ENCODE measurements at places on chromosomes 11 and 22. TPM values are rescaled to one million over a fixed set of nuclear protein-coding genes. Genes with fewer than 3 reads are reported as not detected.

GRCh38 chr11:75151346-75152047, 590 bp downstream of the SLCO2B1 start:
- H3K4me3 ChIP-seq, result peak overlapping the region; percentile 54
- peaks cover 60% of the 10 kb centered on the region for H3K4me1 ChIP-seq
- H3K36me3 ChIP-seq, result no peaks in the 10 kb centered on the region
- peak overlapping the region; percentile 67 for H3K27ac ChIP-seq
- H3K27me3 ChIP-seq, result no peaks in the 10 kb centered on the region

- peaks cover 76% of the 10 kb centered on the region for H3K36me3 ChIP-seq
- H3K4me3 ChIP-seq, result no peak overlapping the region
- H3K4me1 ChIP-seq, result peaks cover 16% of the 10 kb centered on the region
- H3K27me3 ChIP-seq, result no peaks in the 10 kb centered on the region
- H3K27ac ChIP-seq, result no peak overlapping the region
Measured at GRCh38 chr11:112082729-112083128, 3.8 kb downstream of the TIMM8B start.

DNA sequence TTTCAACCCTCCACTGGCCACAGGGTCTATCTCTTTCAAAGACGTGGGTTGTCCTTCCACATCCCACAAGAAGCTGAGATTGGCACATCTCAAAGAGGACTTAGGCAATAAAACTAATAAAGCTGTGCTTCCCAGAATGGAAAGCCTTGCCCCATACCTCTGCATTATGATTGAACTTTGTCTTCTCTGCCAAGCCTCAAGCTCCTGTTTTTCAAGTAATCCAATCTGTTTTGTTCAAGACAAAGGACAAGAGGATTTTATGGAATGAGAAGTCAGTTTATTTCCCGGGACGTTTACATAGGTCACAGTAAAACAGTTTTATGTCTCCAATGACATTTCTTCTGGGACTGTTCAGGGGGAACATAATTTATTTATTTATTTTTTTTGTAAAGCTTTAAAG, 108.4 kb downstream of the GALNT18 start:
- H3K27ac ChIP-seq, result no peak overlapping the region
- no peak overlapping the region for H3K4me3 ChIP-seq
- H3K36me3 ChIP-seq, result no peaks in the 10 kb centered on the region
- no peak for DNase-seq

- no peaks in the 10 kb centered on the region for H3K27me3 ChIP-seq
- H3K27ac ChIP-seq, result peak overlapping the region; percentile 63
- H3K4me3 ChIP-seq, result no peak overlapping the region
- DNase-seq, result peak; percentile 79
Measured at GRCh38 chr11:68099474-68100405, 21.4 kb downstream of the CHKA start.

GRCh38 chr11:128422576-128423370, 164.6 kb downstream of the ETS1 start:
- peak overlapping the region; percentile 25 for H3K27ac ChIP-seq
- DNase-seq, result peak; percentile 47
- H3K27me3 ChIP-seq, result no peaks in the 10 kb centered on the region
- no peak overlapping the region for H3K4me3 ChIP-seq
- H3K36me3 ChIP-seq, result no peaks in the 10 kb centered on the region
- H3K4me1 ChIP-seq, result peaks cover 24% of the 10 kb centered on the region

DNA sequence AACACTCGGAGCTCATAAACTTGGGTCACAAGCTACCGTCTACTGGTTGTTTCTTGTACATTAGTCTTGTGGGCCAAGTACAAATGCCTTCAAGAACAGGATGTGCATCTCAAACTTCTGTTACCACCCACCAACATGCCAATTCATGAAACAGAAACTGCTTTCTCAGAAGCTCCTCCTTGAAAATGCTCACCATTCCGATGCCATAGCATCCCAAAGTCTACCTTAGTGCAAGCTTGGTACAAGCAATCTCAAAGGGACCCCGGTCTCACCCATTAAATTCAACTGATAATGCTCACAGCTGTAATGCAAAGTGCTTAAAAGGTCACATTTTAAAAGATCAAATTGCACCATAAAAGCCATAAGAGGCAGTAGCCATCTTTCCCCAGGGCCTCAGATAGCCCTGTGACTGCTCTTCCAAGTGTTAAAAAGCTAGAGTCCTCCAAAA, 31.8 kb upstream of the CCDC34 start:
- no peaks in the 10 kb centered on the region for H3K36me3 ChIP-seq
- H3K27ac ChIP-seq, result no peak overlapping the region
- no peaks in the 10 kb centered on the region for H3K27me3 ChIP-seq
- peaks cover 8% of the 10 kb centered on the region for H3K4me1 ChIP-seq

DNA sequence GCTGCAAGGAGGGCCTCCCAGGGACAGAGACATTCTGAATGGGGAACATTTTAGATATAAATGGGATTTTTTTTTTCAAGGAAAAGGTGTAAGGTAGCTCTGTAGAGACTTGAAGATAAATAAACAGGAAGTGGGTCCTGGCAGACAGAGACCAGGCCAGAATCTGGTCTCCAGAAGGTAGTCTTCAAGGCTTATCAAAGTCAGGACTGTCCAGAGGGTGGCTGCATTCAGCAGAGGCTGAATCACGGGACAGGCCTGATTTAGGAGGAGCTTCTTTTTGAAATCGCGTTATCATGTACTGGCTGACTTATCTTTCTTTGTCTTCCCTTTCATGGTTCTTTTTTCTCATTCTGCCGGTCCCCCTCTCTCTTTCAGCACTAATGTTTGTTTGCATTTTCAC, 542.9 kb downstream of the NTM start:
- H3K4me3 ChIP-seq, result no peak overlapping the region
- no peaks in the 10 kb centered on the region for H3K36me3 ChIP-seq
- H3K27ac ChIP-seq, result no peak overlapping the region
- no peak for DNase-seq

DNA sequence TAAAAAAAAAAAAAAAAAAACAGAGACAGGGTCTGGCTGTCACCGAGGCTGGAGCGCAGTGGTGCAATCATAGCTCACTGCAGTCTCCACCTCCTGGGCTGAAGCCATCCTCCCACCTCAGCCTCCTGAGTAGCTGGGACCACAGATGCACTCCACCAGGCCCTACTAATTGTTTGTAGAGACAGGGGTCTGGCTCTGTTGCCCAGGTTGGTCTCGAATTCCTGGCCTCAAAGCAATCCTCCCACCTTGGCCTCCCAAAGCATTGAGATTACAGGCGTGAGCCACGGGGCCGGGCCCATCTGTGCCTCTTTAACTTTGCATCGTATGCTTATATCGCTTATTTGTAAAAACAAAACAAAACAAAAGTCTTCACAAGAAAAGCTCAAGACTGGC, 3.1 kb downstream of the CPT1A start:
- H3K4me1 ChIP-seq, result peaks cover 77% of the 10 kb centered on the region
- peaks cover 6% of the 10 kb centered on the region for H3K36me3 ChIP-seq
- no peak for DNase-seq
- H3K27me3 ChIP-seq, result no peaks in the 10 kb centered on the region

DNA sequence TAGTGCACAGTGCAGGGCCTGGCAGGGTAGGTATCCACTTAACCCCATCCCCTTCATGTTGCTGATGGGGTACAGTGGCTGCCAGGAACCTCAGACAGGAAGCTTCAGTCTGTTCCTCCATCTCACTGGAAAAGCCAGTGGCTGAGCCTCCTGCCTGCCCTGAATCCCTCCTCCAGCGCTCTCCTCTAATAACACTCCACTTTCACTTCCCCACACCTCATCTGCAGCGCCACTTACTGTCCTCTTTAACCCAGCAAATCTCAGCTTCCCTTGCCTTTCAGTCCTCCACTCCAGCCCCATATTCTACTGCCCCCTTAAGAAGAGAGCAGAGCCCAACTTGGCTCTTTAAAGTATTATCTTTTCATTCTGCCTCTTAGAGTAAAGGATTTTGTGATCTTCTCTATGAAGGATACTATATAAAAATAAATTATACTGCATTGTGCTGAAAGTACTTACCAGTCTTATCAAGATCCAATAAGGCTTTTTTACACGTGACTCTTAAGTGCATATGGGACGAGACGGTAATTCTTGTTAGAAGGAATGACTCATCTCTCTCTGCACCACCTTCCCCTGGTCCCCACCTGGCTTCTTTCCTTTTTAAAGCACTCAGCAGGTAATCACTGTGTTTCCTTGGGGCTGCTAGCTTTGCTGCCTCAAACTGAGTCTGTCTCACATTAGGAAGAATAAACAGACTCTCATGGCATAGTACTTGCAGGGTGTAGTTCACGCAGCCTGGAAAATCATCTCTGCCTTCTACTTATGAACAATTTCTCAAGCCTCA, 238.0 kb upstream of the NARS2 start:
- peaks cover 21% of the 10 kb centered on the region for H3K4me1 ChIP-seq
- DNase-seq, result no peak
- no peaks in the 10 kb centered on the region for H3K27me3 ChIP-seq
- no peak overlapping the region for H3K4me3 ChIP-seq
- no peak overlapping the region for H3K27ac ChIP-seq
- H3K36me3 ChIP-seq, result no peaks in the 10 kb centered on the region

DNA sequence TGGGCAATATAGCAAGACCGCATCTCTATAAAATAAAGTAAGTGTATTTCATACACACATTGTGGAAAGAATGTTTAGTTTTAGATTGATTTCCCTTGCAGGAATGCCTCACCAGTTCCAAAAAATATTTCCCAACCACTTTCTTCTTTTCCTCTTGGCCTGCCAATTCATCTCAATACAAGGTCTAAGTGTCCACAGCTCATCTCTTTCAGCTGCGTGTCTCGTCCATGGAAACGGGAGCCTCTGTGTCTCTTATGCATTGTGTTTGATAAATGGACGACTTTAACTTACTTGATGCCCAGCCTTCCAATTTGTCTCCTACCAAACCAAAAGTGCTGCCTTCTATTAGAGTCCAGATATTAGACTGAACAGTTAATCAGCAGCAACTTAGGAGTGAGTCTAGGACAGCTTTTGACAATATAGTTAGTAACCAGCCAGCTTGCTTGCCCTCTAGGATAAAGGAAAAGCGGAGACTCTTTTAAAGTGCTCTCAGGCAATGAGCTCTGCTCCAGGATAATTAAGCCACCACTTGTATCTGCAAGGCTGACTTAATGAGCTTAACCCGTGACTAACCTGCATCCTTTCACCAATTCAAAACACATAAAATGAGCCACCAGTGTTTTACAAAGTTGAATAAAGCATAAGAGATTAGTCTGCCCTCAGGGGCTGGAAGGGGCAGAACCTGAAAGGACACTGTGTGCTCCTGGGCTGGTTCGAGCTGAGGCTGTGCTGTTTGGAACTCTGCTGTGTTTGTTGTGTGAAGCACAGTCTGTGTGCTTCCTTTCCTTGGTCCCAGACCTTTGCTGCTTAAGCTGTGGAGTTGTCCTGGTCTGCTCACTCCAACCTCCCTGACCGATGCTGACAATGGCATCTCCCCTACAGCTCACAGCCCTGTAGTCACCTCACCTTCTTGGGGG, 27.5 kb downstream of the FBXO7 start:
- H3K4me1 ChIP-seq, result no peaks in the 10 kb centered on the region
- H3K27ac ChIP-seq, result no peak overlapping the region
- peaks cover 30% of the 10 kb centered on the region for H3K36me3 ChIP-seq
- DNase-seq, result no peak
- no peaks in the 10 kb centered on the region for H3K27me3 ChIP-seq
- H3K4me3 ChIP-seq, result no peak overlapping the region

DNA sequence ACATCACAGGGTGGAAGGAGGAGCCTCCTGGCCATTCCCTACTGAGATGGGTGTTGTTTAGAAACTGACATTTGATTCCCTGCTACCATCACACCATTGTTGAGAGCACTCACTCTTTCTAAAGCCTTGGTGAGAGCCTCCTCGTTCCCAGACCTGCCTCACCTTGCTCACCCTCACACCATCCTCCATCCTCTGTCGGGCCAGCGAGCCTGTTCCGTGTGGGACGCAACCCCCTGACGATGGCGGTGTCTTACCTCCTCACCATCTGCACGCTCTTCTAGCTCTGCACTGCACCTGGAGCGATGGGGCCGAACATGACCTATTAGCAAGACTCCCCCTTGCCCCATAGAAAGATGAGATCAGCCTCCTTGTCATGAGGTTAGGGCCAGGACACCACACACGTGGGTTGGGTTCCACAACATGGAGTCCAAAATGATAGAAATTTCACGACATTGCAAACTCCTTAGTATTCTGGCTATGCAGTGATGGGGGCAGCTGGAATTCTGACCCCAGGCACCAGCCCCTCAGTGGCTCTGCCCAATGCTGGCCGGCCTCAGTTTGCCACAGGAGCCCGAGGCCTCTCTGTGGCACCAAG, 1017.9 kb downstream of the TBC1D22A start:
- no peaks in the 10 kb centered on the region for H3K4me1 ChIP-seq
- no peak overlapping the region for H3K27ac ChIP-seq
- H3K27me3 ChIP-seq, result no peaks in the 10 kb centered on the region
- no peak for DNase-seq
- no peaks in the 10 kb centered on the region for H3K36me3 ChIP-seq

DNA sequence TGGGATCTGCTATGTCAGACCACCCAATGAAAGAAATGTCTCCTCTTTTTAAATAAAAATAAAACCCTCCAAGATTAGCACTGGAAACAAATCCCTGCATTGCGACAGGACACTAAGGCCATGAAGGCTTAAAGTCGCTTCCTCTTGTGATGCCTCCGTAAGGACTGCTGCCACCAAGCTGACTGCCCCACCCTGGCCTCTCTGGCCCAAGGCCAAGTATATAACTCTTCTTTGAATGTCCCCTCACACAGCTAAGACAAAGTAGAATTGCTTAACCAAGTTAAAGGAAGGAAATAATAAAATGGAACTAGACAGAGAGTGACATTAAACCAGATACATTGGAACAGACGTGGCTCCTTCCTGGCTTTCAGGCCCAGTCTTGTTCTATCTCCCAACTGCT, 7.5 kb upstream of the NRGN start:
- no peak for DNase-seq
- H3K36me3 ChIP-seq, result no peaks in the 10 kb centered on the region
- H3K27ac ChIP-seq, result peak overlapping the region; percentile 9
- peaks cover 7% of the 10 kb centered on the region for H3K4me1 ChIP-seq
- H3K4me3 ChIP-seq, result no peak overlapping the region
- no peaks in the 10 kb centered on the region for H3K27me3 ChIP-seq

- peaks cover 100% of the 10 kb centered on the region for H3K4me1 ChIP-seq
- no peaks in the 10 kb centered on the region for H3K36me3 ChIP-seq
- peak overlapping the region; percentile 79 for H3K27ac ChIP-seq
- H3K4me3 ChIP-seq, result no peak overlapping the region
- DNase-seq, result no peak
- no peaks in the 10 kb centered on the region for H3K27me3 ChIP-seq
Measured at GRCh38 chr11:73318501-73319011, 10.5 kb downstream of the ARHGEF17 start.

OR56A1 gene
- not detected for total RNA-seq

CD6 gene
- total RNA-seq, result 6.1 TPM

RAB30 gene
- total RNA-seq, result 15.5 TPM

MMP1 gene
- 0.97 TPM for total RNA-seq

BRMS1 gene
- total RNA-seq, result 37.8 TPM

XKR3 gene
- 0.30 TPM for total RNA-seq

PKDREJ gene
- total RNA-seq, result not detected

Measured in lower lobe of right lung (tissue), 2 donors.